Peyer's patch (tissue), 4 donors: ENCODE measurements at places on chromosomes 12 and 14. TPM values are rescaled to one million over a fixed set of nuclear protein-coding genes. Genes with fewer than 3 reads are reported as not detected.

DNA sequence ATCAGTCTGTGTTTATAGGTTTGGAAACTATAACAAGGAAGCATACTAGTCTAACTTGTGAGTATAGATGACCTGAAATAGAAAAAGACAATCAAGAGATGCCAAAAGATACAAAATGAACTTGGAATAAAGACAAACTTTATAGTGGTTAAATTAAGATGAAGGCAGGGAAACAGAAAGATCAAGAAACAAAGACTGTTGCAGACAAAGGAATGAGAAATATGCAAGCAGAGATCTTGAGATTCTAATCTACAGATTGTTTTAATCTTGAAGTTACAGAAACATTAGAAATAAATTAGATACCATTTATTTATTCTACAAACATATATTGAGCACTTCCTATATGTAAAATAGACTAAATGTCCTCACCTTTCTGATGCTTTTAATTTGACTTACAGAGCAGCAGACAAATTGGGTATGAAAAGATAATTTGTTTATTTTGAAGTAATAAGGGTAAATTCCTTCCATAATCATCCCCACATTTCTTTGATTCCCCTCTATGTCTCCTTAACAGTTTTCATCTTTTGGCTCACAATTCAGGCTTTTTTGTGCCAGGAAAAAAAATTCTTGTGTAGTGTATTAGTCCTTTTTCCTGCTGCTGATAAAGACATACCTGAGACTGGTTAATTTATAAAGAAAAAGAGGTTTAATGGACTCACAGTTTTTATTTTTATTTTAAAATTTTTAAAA is 134.4 kb downstream of the KITLG start:
- DNase-seq = no peak

GRCh38 chr12:10717410-10717809 is 5.7 kb downstream of the YBX3 start:
- no peak for DNase-seq

DNA sequence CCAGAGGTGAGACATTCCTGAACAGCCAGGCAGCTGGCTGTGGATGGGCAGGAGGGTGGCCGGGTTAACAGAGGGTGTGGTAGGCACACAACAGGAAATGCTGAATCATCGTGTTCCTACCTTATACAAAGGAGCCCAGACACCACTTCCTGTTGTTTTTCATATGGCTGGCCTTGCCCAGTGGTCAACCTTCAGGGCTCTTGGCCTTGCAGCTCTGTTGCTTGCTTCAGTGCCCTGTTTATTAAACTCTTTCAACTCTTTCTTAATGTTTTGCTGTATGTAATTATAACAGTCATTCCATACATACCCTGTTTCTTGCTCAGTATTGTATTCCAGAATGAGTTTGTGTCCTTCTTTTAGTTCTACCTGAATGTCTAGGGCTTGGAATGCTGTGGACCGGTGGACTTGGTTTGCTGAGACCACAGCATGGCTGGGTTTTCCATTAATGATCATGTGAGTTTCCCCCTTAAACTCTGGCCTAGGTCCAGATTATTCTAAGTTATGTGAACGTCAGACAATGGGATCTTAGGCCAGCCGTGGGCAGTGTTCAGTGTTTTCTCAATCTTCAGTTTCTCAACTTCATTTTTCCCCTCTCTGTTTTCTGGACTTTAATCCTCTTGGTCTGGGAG is 11.9 kb downstream of the CFAP54 start:
- no peak for DNase-seq

DNA sequence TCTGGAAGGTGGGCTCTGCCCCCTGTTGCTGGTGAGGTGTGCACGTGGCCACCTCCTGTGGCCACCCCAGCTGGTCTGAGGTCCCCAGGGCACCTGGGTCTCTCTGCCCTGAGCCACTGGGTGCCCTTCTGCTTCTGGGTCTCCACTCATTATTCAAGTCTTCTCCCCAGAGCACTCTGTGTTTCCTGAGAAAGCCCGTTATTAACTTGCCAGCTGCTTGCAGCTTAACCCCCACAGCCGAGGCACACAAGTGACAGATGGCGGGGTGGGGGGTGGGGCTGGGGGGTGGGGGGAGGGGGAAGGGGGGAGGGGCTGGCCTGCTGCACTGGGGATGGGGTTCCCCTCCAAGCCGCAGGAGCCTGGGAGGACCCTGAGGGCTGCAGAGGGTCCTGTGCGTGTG is 40.5 kb downstream of the FBRSL1 start:
- DNase-seq = no peak

- DNase-seq = no peak
Measured at GRCh38 chr12:64706306-64706705, 52.9 kb downstream of the GNS start.

GRCh38 chr12:57477710-57478681 is 1.7 kb downstream of the ARHGAP9 start:
- DNase-seq = peak; percentile 51

GRCh38 chr12:65287426-65287825 is 8.9 kb downstream of the MSRB3 start:
- no peak for DNase-seq

DNA sequence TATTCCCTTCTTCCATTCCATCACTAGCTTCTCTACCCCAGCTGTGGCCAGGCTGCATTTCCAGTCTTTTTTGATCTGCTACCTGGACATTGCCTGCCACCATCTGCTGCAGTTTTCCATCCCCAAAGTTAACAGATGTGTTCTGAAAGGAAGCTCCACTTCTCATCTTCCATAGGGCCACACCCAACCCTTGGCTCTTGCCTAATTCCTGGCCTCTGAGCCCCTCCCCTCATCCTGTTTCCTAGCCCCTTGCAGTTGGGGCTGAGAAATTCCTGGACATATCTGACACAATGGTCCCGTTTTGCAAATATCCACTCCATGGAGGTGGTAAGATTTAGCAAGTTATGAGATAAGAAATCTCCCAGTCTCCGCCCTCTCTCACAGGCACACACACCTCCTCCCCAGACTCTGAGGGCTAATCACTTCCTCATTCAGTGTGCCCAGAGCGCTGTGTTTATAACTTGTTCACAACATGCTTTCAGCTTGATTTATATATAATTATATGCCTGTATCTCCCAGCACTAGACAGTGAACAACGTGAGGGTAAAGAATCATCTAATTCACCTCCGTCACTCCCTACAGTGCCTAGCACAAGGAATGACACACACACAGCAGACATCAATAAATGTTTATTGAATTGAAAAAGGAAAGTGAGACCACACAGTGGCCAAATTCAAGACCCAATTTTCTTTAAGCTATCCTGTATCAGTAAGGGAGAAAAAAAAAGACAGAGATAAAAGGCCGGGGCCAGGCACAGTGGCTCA is 13.4 kb downstream of the SMUG1 start:
- DNase-seq = no peak

- no peak for DNase-seq
Measured at GRCh38 chr12:22307811-22308210, 26.7 kb downstream of the ST8SIA1 start.

Gene LYZ
- 760 TPM for total RNA-seq

Gene ARG2
- 87.3 TPM for total RNA-seq

Gene SLC38A1
- total RNA-seq = 51.2 TPM

Gene KIF21A
- 41.3 TPM for total RNA-seq

Gene PNP
- 51.4 TPM for total RNA-seq
